ENCODE measurements at places on chromosomes 3 and 15.

- DNase-seq = no peak
These were observed 16.6 kb upstream of the GCNT3 start for GRCh38 chr15:59594991-59595390.

- DNase-seq = no peak
These were observed 406.3 kb downstream of the MAGI1 start for GRCh38 chr3:65632414-65632813.

DNA sequence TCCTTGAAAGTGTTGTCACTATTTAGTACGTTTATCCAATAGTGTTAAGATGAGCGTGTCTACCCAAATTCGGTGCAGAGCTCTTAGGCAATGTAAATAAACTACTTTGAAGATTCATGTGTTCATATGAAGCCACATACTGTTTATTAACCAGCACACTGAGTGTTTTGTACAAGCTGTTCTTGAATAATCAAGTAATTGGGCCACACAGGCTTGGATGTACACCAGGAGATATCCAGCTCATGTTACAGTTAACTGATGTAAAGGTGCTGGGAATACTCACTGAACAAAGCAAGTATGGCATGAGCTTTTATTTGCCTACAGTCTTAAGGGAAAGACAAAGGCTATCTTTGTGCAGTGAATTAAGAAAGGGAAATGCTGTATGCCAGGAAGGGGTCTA, 632 bp upstream of the DHX36 start:
- no peak for DNase-seq

GRCh38 chr3:119322021-119322834, 28.0 kb downstream of the ARHGAP31 start:
- DNase-seq = peak; percentile 48

- no peak for DNase-seq
These were observed 89.3 kb downstream of the LPP start for GRCh38 chr3:188243124-188243795.

DNA sequence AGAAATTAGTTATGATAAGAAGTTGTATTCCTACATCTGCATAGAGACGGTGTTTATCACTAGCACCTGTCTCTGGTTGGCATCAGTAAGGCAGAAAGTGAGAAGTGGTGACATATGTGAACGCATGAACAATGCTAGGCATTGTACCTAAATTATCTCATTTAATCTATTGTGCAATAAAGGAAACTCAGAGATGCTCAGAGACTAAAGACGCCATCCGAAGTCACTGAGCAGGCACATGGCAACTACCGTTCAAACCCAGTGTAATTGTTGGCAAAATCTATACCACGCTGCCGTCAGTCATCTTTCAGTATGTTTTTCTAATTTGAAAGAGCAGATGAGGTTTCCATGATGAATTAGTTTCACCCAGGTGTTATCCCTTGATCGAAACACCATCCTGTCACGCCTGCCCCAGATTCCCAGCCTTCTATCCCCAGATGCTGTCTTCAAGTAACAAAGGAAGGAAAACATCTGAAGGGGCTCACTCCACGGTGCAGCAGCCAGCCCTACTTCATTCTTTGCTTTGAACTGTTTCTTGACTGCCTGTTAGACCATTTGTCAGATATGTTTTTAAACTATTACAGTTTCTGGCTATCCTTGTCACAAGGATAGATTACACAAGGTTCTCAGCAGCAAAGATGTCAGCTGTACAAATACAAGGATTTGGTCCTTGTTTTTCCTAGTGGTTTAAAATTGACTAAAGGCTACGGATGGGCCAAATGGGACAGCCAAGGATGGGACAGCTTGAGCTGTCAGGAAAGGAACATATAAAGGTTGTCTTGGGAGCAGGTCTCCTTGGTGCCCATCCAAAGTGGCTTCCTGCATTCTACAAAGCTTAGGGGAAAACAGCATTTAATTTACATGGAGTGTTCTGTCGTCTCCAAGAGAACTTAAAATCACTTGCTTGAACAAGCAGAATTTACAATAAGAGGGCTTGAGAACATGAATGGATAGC, 99.1 kb downstream of the TMEM108 start:
- DNase-seq = no peak

DNA sequence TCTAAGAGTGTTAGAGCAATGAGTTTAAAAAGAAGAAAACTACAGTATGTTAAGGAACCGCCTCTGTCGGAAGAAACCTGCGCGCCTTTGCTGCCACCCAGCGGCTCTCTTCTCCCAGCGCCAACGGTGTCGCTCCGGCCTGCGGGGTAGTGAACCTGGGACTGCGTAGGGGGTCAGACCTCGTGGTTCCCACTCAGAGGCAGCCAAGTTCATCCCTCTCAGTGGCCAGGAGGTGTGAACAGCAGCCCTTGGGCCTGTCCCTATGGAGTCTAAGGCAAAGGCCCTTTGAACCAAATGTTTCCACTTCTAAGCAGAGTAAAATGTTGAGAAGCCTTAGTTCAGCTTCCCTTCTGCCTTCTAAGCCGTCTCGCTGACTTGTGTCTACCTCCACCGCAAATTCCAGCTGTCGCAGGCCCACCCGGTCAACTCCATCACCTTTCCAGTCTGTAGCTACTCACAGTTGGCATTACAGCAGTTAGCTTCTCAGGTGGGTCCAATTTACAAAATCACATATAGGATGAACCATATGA, 980 bp upstream of the RAB27A start:
- peak; percentile 82 for DNase-seq

DNA sequence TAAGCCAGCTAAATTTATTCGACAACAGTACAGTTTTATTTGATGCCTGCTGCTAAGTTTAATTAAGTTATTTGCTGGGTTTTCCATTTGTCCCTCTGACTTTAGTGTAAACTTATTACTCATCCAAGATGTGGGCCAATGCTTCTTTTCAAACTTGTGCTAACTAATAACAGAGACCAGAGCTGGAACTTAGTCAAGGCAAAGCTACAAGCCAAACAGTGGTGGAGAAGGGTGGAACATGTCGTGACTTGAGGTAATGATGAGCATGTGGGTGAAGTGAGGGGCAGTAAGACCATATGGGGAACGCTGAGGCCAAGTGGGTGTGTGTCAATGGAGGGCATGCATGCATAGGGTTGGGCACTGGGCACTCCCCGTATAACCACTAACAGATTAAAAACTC, 63.9 kb downstream of the NMD3 start:
- DNase-seq = no peak

- no peak for DNase-seq
These were observed 98.1 kb downstream of the TMCC1 start for GRCh38 chr3:129795186-129796010.

All from inflammatory macrophage treated with lipopolysaccharide for 4 hours (primary cell).